Glutamatergic neuron (in vitro differentiated cells): ENCODE measurements at places on chromosomes 2 and 18. TPM values are rescaled to one million over a fixed set of nuclear protein-coding genes. Genes with fewer than 3 reads are reported as not detected.

DNA sequence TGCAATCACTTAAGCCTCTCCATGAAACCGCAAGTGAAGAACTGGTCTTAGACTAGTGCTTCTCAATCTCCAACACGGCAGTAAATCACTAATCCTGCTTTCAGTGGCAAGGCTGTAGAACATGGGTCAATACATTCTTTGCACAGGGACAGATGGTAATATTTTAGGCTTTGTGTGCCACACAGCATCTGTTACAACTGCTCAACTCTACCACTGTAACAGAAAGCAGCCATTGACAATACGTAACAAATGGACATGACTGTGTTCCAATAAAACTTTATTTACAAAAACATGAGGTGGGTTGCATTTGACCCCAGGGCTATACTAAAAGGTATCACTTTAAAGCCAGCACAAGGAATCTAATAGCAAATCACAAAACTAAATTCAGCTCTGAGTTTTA, 51.1 kb downstream of the RNF152 start:
- H3K27ac ChIP-seq = peak overlapping the region; percentile 91
- H3K36me3 ChIP-seq = peaks cover 18% of the 10 kb centered on the region
- H3K4me1 ChIP-seq = peaks cover 23% of the 10 kb centered on the region
- H3K27me3 ChIP-seq = peaks cover 6% of the 10 kb centered on the region
- peak overlapping the region; percentile 57 for H3K4me3 ChIP-seq
- no peak for DNase-seq

Gene LIMS3
- total RNA-seq = 0.98 TPM

DNA sequence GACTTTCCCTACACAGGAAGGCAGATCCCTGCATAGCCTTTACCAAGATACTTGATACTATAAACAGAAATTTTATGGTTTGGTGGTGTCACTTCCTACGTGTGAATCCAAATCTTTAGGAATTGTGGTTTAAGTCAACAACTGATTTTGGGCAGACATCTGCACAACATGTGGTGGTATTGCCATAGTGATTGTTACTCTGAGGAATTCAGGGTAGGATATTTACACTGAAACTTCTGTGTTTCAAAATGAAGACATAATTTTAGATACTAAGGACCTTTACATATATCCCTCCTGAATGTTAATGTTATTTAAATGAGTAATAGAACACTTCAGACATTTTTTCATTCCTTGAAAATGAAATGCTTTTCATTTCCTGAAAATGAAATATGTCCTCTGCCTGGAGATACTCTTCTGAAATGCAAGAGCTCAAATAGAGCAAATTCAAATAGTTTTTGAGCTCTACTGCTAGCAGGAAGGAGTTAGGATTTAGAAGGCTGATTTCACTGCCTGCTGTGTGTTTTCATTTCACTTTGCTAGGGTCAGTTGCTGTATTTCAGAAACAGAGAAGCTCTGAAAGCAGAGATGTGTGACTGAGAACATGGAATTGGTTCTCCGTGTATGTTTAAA, 77.2 kb downstream of the MDH1 start:
- peaks cover 7% of the 10 kb centered on the region for H3K4me1 ChIP-seq
- H3K4me3 ChIP-seq = no peak overlapping the region
- no peak overlapping the region for H3K27ac ChIP-seq
- no peak for DNase-seq

Gene FAM228A
- 0.69 TPM for total RNA-seq

- H3K27ac ChIP-seq = no peak overlapping the region
- H3K27me3 ChIP-seq = no peaks in the 10 kb centered on the region
- H3K4me3 ChIP-seq = no peak overlapping the region
- no peaks in the 10 kb centered on the region for H3K4me1 ChIP-seq
- no peaks in the 10 kb centered on the region for H3K36me3 ChIP-seq
Measured at GRCh38 chr2:61254536-61254935, 92.5 kb downstream of the C2orf74 start.

DNA sequence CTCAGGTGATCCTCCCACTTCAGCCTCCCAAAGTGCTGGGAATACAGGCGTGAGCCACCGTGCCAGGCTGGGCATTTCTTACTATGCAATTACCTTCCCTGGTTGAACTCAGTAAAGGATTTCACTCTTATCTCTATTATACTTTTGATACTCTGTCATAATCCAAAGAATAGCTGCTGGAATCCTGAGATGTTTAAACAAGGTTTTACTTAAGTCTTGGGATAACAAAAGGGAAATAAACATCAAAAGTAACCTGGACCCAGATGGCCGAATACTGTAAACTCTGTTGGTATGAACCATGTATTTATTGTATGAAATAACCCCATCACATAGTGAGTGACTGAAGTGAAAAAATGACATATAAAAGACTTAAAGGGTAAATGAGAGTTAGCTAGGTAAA, 11.9 kb upstream of the DLX2 start:
- DNase-seq = no peak
- peaks cover 7% of the 10 kb centered on the region for H3K27me3 ChIP-seq
- no peak overlapping the region for H3K27ac ChIP-seq
- peaks cover 1% of the 10 kb centered on the region for H3K4me1 ChIP-seq

DNA sequence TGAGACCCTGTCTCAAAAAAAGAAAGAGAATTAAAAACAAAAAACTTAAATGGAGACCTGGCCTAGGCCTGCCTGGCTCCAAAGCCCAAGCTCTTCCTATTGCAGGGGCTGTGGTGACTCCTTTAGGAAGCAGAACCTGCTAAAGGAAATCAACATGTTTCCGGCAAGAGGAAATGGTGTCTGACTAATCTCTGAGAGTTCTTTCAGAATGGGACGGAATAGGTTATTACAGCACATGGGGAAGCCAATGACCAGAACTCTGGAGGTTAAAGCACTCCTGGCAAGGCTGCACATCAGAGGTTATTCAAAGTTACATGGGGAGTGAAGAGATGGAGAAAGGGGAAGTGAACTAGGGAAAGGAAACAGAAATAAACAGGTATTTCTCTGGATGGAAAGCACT, 21.4 kb downstream of the KIF3C start:
- H3K4me3 ChIP-seq = no peak overlapping the region
- peaks cover 2% of the 10 kb centered on the region for H3K27me3 ChIP-seq
- H3K4me1 ChIP-seq = peaks cover 2% of the 10 kb centered on the region

Gene CRYGC
- total RNA-seq = not detected

Gene FLACC1
- 1.2 TPM for total RNA-seq

DNA sequence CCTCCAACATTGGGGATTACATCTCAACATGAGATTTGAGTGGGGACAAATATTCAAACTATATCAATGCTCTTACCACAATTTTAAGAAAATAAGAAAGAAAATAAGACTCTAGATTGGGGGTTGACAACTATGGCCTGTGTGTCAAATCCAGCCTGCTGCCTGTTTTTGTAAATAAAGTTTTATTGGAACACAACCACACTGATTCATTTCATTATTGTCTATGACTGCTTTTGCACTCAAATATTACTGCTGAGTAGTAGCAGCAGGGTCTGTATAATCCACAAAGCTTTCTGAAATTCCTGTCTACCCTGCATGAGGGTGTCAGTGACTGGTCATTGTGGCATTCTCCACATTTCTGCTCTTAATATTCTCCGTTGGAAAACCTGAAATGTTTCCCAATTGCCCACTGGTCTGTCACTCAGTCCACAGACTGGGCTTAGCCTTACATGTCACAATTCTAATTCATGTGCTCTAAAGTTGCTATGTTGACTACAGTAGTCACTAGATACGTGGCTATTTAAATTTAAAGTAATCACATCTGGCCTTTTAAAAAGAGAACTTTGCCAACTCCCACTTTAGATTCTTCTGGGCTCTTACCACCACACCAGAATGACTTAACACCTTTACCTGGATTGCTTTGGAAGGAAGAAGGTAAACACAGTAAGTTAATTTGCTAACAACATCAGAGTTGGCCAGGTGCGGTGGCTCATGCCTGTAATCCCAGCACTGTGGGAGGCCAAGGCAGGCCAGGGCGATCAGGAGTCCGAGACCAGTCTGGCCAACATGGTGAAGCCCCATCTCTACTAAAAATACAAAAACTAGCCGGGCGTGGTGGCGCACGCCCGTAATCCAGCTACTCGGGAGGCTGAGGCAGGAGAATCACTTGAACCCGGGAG, 86.9 kb downstream of the CLHC1 start:
- H3K4me1 ChIP-seq = no peaks in the 10 kb centered on the region
- DNase-seq = no peak
- H3K4me3 ChIP-seq = no peak overlapping the region
- peaks cover 4% of the 10 kb centered on the region for H3K36me3 ChIP-seq
- H3K27ac ChIP-seq = no peak overlapping the region

Gene PAX3
- 31.2 TPM for total RNA-seq

DNA sequence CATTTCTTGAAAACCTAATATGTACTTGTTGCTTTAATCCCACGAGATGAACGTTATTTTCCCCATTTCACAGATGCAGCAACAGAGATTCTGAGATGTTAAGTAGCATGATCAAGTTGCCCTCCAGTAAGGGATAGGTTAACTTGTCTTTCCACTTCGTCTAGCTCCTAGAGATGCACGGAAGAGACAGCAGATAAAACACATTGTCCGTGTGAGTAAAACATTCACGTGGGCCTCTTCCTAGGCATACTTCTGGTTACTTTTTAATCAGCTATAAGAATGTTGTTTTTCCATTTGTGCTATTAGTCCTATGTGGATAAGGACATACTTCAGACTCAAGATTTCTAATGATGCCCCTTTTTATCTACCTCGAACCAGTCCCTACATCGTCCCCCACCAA, 1.2 kb upstream of the ARHGAP28 start:
- peak overlapping the region; percentile 98 for H3K4me3 ChIP-seq
- peaks cover 13% of the 10 kb centered on the region for H3K27me3 ChIP-seq
- H3K27ac ChIP-seq = peak overlapping the region; percentile 100
- H3K36me3 ChIP-seq = no peaks in the 10 kb centered on the region
- no peak for DNase-seq
- peaks cover 23% of the 10 kb centered on the region for H3K4me1 ChIP-seq

Gene STAM2
- 25.1 TPM for total RNA-seq
